A549 treated with GW870086 at 1 μM for 4 hours (cell line): ENCODE measurements at places on chromosomes 6 and 20. TPM values are rescaled to one million over a fixed set of nuclear protein-coding genes. Genes with fewer than 3 reads are reported as not detected.

Gene ARFGEF2
- 9.9 to 15.7 TPM (median 14.3 TPM) in 5 replicates for total RNA-seq

Gene SEL1L2
- not detected in 5 replicates for total RNA-seq

Gene LY6G6D
- not detected in 5 replicates for total RNA-seq

Gene SLC32A1
- not detected in 5 replicates for total RNA-seq

Gene BMP5
- not detected in 5 replicates for total RNA-seq

Gene ERVFRD-1
- not detected in 5 replicates for total RNA-seq

Gene PDYN
- not detected in 5 replicates for total RNA-seq

Gene SAMD10
- not detected in 5 replicates for total RNA-seq

Gene MAN1A1
- total RNA-seq = 0.03 to 0.07 TPM (median 0.05 TPM) in 4 of 5 replicates, not detected in the other

Gene TCFL5
- 3.1 to 4.1 TPM (median 4.0 TPM) in 5 replicates for total RNA-seq
